ENCODE measurements at places on chromosomes 16 and 17.
A peak's percentile ranks its signal among the peaks of the same experiment; 100 is the strongest.

DNA sequence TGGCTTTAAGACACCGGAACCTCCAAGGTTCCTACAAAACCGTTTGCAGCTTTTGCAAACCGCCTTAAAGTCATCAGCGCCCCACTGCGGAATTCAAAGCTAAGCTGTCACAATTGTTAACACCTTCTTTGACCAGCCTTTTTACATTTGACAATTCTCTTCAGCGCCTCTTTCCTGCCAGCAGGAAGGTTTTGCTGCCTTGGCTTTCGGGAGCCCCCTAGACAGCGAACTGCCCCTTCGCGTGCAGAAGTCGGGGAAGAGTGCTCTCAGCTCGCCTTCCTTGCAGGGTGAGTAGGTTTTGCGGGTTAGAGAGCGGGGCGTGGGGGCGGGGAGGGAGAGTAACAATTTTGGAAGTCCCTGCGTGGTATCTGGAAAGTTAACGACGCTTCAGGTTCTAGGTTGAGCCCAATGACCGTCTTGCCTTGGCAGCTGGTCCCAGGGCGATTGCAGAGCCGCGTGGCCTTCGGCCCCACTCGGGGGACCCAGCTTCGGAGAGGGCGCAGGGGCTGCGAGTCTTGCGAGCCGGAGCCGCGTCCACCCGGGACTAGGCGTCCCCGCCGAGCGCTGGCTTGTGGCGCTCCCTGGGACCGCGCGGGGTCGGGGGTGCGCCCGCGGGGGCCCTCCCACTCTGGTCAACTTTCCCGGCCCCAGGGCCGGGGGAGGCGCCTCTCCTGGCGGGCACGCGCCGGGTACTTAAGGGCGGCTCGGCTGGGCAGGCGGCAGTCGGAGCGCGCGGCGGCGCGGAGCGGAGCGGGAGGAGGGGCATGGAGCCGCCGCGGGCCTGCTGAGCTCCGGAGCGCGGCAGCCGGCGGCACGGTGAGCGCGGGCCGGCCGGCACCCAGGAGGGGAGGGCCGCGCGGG lies at the start of gene HAS3:
Gene HAS3, plus strand, starts transcription at position 153 of the 861 bp plus-strand sequence. CDS start 3,743 bp downstream, outside the sequence.
- no peaks in the 10 kb centered on the region for H3K27me3 ChIP-seq
- H3K4me1 ChIP-seq: peaks cover 15% of the 10 kb centered on the region
- DNase-seq: peak; percentile 81
- peak within 1 kb of the TSS; percentile 84 for H3K27ac ChIP-seq
- peak within 1 kb of the TSS; percentile 96 for H3K4me3 ChIP-seq
- H3K36me3 ChIP-seq: peaks cover 11% of the 10 kb centered on the region

GRCh38 chr16:12532871-12533610 lies 270.6 kb downstream of the CPPED1 start:
- H3K4me1 ChIP-seq: no peaks in the 10 kb centered on the region
- no peak for DNase-seq
- no peak overlapping the region for H3K27ac ChIP-seq
- H3K36me3 ChIP-seq: peaks cover 20% of the 10 kb centered on the region
- H3K4me3 ChIP-seq: no peak overlapping the region

DNA sequence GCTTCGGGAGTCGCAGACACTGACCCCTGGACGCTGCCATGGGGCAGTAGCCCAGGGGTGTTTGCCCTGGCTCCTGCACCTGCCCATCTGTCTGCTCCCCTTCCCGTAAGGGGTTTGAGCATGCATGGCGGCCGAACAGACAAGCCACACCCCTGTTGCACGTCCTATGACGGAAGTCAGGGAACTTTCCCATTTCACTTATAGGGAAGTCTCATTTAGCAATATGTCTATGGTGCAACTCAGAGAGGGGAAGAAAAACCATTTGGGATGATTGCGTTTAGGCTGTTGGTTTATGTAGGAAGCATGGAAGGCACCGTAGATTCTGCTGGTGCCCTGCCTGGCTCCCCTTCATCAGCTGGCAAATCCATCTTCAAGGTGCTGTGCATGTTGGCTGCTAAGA lies 112.5 kb downstream of the HAPSTR1 start:
- H3K4me1 ChIP-seq: no peaks in the 10 kb centered on the region
- no peak overlapping the region for H3K4me3 ChIP-seq
- H3K27ac ChIP-seq: no peak overlapping the region
- no peak for DNase-seq
- H3K36me3 ChIP-seq: no peaks in the 10 kb centered on the region
- no peaks in the 10 kb centered on the region for H3K27me3 ChIP-seq

GRCh38 chr16:64532117-64532516 lies 589.7 kb downstream of the CDH11 start:
- H3K4me3 ChIP-seq: no peak overlapping the region
- no peaks in the 10 kb centered on the region for H3K27me3 ChIP-seq
- DNase-seq: no peak
- no peak overlapping the region for H3K27ac ChIP-seq
- H3K36me3 ChIP-seq: peaks cover 5% of the 10 kb centered on the region
- no peaks in the 10 kb centered on the region for H3K4me1 ChIP-seq

GRCh38 chr17:59714255-59714654 lies 6.8 kb downstream of the VMP1 start:
- no peaks in the 10 kb centered on the region for H3K27me3 ChIP-seq
- no peak overlapping the region for H3K4me3 ChIP-seq
- H3K27ac ChIP-seq: no peak overlapping the region
- no peak for DNase-seq

DNA sequence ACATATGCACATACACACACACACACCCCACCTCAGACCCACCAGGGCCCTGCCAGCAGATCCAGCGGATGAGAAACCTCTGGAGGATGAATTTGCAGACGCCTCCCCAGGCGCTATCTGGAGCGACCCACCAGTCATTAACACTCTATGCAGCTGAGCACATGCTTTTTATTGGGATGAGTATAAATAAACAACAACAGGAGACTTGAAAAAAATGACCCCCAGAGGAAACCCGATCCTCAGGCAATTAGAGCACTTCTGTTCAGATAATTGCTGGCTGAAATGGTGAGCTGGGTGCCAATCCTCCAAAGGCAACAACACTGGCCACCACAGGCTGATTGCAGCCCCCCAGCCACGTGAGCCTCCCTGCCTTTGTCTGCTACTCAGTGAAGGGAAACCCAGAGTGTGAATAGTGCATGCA lies 32.9 kb downstream of the DYNLRB2 start:
- no peak overlapping the region for H3K27ac ChIP-seq
- no peak for DNase-seq
- H3K36me3 ChIP-seq: no peaks in the 10 kb centered on the region

- H3K27me3 ChIP-seq: no peaks in the 10 kb centered on the region
- DNase-seq: no peak
- no peaks in the 10 kb centered on the region for H3K4me1 ChIP-seq
- H3K36me3 ChIP-seq: no peaks in the 10 kb centered on the region
Observed at GRCh38 chr17:51142597-51142996, 10.8 kb upstream of the NME1 start.

DNA sequence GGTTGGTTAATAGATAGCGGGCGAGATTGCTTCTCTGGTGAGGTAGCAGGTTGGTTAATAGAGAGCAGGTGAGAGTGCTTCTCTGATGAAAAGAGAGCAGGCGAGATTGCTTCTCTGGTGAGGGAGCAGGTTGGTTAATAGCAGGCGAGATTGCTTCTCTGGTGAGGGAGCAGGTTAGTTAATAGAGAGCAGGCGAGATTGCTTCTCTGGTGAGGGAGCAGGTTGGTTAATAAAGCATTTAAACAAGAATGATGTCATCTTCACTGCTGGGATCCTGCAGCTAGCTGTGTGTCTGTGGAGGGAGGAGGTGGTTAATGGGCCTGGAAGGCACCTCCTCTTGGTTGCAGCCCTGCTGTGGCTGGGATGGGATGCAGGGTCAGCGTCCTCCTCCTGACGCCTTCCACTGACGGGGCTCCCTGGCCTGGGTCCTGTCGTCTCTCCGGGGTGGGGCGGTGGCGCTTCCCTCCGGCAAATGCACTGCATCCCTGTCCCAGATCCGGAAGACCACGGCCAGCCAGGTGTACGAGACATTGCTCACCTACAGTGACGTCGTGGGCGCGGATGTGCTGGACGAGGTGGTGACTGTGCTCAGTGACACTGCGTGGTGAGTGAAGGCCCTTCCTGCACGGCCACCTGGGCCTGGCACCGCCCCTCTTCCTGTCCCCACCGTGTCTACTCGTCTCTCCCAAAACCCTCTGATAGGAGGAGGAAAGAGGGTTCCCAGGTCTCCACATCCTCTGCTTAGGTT lies 99.2 kb upstream of the ZNF750 start:
- H3K27me3 ChIP-seq: no peaks in the 10 kb centered on the region
- H3K4me1 ChIP-seq: no peaks in the 10 kb centered on the region
- H3K4me3 ChIP-seq: no peak overlapping the region
- H3K27ac ChIP-seq: no peak overlapping the region
- peaks cover 55% of the 10 kb centered on the region for H3K36me3 ChIP-seq
- no peak for DNase-seq

DNA sequence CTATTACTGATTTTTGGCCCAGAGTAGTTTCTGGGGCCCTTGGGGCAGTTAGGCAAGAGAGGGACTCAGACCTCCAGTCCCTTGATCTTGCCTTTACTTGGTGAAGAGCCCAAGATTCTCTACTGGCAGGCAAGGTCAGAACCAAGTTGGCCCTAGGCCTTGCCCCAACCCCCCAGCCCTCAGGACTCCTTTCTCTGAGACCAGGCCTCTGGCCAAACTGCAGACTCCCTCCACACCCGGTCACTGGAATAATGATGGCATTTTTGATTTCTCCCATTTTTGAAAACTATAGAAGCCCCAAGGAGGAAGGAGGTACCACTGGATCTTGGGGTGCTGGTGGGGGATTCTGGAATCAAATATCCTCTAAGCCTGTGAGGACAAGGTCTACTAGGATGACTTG lies 18.0 kb upstream of the HOXB9 start:
- H3K4me3 ChIP-seq: no peak overlapping the region
- H3K4me1 ChIP-seq: peaks cover 6% of the 10 kb centered on the region
- peaks cover 95% of the 10 kb centered on the region for H3K27me3 ChIP-seq

GRCh38 chr16:74601126-74601871 lies 5.6 kb downstream of the GLG1 start:
- no peak for DNase-seq
- peaks cover 29% of the 10 kb centered on the region for H3K4me1 ChIP-seq
- no peak overlapping the region for H3K4me3 ChIP-seq
- no peak overlapping the region for H3K27ac ChIP-seq
- no peaks in the 10 kb centered on the region for H3K27me3 ChIP-seq

- DNase-seq: no peak
- H3K4me3 ChIP-seq: no peak overlapping the region
- no peaks in the 10 kb centered on the region for H3K36me3 ChIP-seq
- H3K4me1 ChIP-seq: no peaks in the 10 kb centered on the region
Observed at GRCh38 chr16:83768986-83769385, 38.8 kb upstream of the HSBP1 start.

DNA sequence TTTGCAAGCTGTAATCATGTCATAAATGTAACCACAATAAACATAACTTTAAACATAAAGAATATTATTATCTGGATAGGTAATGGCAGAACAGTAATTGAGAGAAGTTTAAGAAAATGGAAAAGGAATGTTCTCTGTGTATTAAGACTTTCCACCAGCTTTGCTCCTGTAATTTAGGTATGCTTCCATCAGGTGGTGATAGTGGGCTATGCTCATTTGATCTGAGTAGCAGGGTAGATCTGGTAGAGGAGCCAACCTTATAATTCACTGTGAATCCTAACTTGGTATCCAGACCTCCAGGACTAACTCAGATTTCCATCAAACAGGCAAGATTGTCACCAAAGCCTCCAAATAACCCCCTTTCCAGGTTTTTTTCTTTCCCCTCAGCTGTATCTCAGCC lies 137.9 kb upstream of the ZKSCAN2 start:
- no peak overlapping the region for H3K27ac ChIP-seq
- no peaks in the 10 kb centered on the region for H3K36me3 ChIP-seq
- no peak overlapping the region for H3K4me3 ChIP-seq
- no peaks in the 10 kb centered on the region for H3K4me1 ChIP-seq
- no peaks in the 10 kb centered on the region for H3K27me3 ChIP-seq
- DNase-seq: no peak

DNA sequence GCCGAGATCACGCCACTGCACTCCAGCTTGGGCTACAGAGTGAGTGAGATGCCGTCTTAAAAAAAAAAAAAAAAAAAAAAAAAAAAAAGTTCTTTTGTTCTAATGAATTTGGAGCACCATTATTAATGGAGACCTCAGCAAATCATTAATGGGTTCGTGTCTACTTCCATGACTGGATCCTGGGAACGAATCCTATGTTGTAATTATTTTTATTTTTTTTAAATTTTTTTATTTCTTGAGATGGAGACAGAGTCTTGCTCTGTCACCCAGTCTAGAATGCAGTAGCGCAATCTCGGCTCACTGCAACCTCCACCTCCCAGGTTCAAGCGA lies 30.7 kb downstream of the SPOP start:
- no peak for DNase-seq
- peak overlapping the region; percentile 79 for H3K4me3 ChIP-seq
- H3K4me1 ChIP-seq: peaks cover 23% of the 10 kb centered on the region
- H3K27ac ChIP-seq: peak overlapping the region; percentile 84
- H3K36me3 ChIP-seq: peaks cover 5% of the 10 kb centered on the region
- H3K27me3 ChIP-seq: no peaks in the 10 kb centered on the region

DNA sequence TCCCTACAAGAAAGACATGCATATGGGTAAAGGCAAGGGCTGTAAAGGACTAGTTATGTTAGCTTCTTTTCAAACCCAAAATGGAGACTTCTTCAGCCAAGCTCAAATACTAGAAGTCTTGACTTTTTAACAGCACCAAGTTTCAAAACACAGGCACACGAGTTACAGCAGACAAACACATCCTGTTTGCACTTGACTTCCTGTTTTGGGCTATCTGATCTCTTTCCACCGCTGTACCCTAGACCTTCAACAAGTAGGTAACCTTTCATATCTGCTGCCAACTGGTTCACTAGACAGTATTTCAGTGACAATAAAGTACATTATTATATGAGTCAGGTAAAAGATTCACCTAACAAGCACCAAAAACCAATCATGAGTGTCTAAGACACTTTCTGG lies 12.3 kb downstream of the RFFL start:
- no peak overlapping the region for H3K27ac ChIP-seq
- no peaks in the 10 kb centered on the region for H3K36me3 ChIP-seq
- H3K4me1 ChIP-seq: peaks cover 20% of the 10 kb centered on the region
- no peak overlapping the region for H3K4me3 ChIP-seq
- no peak for DNase-seq

DNA sequence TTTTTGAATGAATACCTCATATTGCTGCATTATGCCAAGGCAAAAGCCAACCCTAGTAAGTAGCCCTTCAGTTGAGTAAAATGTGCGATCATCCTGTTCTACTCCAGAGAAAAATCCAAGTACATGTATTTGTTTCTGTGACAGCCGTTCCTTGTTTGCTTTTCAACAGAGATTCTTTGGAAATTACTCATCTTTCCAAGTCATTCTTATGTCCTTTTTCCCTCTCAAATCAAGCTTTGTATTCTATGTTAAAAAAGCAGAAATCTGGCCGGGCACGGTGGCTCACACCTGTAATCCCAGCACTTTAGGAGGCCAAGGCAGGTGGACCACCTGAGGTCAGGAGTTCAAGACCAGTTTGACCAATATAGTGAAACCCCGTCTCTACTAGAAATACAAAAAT lies 112.9 kb upstream of the HAS3 start:
- H3K4me3 ChIP-seq: no peak overlapping the region
- H3K36me3 ChIP-seq: peaks cover 5% of the 10 kb centered on the region
- peaks cover 38% of the 10 kb centered on the region for H3K4me1 ChIP-seq

All from MCF 10A (cell line).